ENCODE measurements at places on chromosomes 4 and X.

DNA sequence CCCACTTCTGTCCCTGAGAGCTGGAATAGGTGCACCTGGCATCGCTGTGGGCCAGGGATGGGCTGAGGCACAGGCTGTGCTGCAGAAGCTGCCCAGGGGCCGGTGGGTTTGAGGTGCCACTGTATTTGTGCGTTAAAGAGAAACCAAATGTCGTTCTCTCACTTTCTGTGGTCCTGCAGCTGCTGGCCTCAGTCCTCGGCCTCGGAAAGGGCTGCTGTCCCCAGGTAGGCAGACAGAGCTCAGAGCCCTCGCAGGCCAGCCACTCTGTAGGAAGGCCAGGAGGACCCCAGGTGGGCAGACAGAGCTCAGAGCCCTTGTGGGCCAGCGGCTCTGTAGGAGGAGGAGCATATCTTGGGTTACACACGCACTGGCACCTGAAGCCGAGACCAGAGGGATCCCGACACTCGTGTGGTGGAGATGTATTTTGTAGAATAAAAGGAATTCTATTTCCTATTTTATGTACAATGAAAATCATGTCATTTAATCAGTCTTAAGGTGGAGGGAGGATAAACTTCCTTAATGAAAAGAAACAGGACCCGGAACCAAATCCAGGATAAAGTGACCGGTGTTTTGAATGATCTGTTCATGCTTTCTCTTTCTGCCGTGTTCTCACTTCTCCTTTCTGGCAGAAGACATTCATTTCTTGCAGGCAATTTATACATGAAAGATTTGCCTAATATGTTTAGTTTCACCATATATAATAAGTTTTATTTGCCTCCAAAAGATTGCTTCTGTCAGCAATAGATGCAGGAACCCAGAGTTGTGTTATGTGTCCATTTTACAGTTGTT is 54.4 kb upstream of the HGFAC start:
- no peak for DNase-seq

DNA sequence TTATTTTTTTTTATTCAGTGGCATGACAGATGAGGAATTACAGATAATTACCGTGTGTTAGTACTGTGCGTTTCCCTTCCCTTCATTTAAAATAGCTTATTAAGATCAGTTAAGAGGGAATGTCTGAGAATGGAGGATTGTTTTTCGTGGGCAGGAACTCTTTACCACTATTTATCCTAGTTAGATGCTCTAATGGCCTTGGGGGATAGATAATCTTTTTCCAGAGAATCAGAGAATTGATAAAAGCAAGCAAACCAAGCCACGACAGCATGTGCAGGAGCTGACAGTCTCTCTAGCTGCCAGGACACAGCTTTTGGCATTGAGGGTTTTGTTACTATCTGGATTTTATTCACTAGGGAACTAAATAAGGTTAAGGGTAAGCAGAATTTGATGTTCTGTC is 128.7 kb downstream of the DCLK2 start:
- no peak for DNase-seq

DNA sequence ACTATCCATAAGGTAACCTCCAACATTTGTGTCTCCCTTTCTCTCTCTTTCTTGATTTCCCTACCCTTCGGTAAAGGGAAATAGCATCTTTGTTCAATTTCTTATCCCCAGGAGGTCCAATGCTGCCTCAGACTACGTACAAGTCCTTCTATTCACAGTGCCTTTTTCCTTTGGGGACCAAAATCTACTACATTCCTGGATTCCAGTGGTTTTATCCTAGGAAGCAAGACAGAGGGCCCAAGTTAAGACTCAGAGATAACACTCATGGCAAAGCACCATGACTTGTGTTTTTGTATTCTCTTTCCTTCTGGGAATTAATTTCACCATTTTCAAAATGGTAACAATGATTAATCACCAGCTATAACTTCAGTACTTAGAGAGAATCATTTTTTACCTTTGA is 10.6 kb downstream of the G3BP2 start:
- no peak for DNase-seq

GRCh38 chrX:110087485-110088356 is 84.8 kb downstream of the TMEM164 start:
- DNase-seq, result no peak

- DNase-seq, result no peak
These were observed 41.2 kb downstream of the LAS1L start for GRCh38 chrX:65493431-65493830.

GRCh38 chrX:131675596-131676194 is 131.8 kb downstream of the OR13H1 start:
- no peak for DNase-seq

GRCh38 chrX:20140420-20140819 is 1.2 kb downstream of the EIF1AX start:
- DNase-seq, result no peak

GRCh38 chrX:13091111-13091765 is 46.8 kb upstream of the FAM9C start:
- DNase-seq, result no peak

GRCh38 chr4:4424499-4425115 is 37.7 kb downstream of the NSG1 start:
- DNase-seq, result no peak

- no peak for DNase-seq
These were observed 35.2 kb downstream of the GUCY1A1 start for GRCh38 chr4:155701827-155702226.
